ENCODE measurements at places on chromosomes 5 and 9.

DNA sequence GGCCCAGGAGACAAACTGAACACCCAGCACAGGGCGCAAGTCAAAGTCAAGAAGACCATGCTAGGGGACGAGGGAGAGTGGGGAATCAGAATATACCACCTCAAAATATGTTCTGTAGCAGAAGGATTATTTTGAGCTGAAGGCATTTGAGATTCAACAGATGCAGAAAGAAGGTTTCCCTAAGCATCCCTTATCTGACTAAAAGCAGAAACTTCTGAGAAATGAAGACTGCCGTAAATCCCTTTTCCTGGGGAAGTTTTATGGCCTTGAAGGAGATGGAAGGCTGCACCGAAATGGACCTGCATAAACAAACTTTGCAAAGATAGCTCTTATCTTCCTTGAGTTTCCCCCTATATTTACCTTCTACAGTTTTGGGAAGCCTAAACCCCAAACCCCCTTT is 72.8 kb downstream of the PTTG1 start:
- no peak for DNase-seq

DNA sequence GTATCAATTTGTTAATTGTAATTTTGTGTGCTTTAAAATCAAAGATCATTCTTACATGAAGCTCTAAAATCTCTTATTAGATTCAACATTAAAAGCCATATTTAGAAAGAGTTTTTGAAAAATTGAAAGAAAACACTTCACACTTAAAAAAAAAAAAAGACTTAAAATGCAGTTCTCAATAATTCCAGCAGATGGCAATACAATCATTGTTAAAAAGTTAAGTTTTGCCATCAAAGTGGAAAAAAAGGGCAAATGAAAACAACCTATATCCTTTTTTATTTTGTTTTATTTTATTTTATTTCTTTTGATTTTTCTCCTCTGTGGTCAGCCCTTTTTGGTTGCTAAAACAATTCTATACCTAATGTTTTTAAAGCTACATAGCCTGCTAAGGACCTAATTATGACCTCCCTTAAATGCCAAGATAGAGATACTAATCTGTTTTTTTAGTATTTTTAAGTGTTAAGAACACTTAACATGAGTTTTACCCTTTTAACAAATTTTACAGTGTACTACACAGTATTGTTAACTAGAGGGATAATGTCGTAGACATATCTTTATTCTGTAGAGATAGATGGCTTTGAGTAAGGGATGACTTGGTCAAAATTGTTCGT is 154.2 kb upstream of the DAB2 start:
- DNase-seq = no peak

DNA sequence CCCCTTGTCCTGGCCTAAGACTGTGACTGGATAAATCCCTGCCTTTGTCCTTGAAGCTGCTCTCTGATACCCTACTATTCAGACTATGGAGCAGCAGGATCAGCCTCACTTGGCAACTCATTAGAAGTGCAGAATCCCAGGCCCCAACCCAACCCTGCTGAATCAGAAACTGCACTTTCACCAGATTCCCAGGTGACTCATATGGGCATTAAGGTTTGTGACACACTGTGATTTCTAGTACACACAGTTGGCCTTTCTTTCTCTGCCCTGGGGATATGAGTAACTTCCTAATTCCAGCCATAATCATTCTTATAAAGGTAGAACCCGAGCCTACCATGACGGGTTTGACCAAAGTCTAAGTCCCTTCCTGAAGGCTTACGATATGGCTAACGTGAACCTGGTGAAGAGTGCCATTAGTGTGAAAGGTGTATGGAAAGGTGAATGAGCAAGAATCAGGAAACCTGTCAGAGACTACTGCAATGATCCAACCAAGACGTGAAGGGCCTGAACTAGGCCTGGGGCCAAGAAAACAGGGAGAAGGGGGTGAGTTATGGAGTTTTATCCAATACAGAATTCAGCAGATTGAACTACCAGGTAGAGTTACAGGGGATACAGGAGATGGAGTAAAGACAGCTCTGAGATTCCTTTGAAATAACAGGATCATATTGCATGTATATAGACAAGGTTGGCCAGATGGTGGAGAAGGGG is 533.0 kb downstream of the BNC2 start:
- DNase-seq = no peak

- DNase-seq = peak; percentile 27
Observed at GRCh38 chr9:31715250-31715649, 669.2 kb upstream of the ACO1 start.

- peak; percentile 64 for DNase-seq
Observed at GRCh38 chr9:93218161-93218560, 34.2 kb downstream of the WNK2 start.

Measured in left cardiac atrium (tissue), 4 donors.